ENCODE measurements at places on chromosomes 5 and 9.

DNA sequence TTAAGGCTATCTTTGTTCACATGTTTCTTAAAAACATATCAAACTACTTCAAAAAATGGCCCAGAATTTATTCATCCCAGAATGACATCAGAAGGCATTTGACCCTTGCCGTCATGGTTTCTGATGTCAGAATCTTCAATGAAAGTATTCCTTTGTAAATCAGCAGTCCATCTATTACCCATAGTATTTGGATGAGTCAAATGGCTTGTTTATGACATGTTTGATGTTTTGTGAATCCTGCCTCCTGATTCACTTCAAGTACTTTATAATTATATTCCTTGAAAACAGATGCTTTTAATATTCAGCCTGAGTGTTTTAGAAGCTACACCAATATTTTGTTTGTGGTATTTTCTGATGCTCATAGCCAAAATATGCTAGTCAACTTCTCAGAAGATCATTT lies 200.8 kb upstream of the MEF2C start:
- DNase-seq = no peak

DNA sequence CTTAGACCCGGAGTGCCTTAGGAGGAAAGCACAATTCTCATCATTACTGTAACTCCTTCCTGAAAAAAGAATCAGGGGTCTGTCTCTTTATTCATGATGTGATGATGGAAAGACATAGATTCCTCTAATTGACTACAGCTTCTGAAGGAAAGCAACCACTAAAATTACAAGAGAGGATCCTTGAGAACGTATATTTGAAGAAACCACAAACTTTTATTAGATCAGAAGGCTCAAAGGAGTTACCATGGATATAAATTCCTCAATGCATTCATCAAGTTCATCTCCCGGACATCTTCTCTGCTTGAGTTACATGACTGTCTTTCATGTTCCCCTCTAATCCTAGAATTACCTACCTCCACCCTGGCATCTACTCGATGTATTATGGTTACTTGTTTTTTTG lies 104.1 kb upstream of the PAPPA start:
- DNase-seq = no peak

- no peak for DNase-seq
Observed at GRCh38 chr5:69295088-69295754, 37.4 kb downstream of the CCDC125 start.

DNA sequence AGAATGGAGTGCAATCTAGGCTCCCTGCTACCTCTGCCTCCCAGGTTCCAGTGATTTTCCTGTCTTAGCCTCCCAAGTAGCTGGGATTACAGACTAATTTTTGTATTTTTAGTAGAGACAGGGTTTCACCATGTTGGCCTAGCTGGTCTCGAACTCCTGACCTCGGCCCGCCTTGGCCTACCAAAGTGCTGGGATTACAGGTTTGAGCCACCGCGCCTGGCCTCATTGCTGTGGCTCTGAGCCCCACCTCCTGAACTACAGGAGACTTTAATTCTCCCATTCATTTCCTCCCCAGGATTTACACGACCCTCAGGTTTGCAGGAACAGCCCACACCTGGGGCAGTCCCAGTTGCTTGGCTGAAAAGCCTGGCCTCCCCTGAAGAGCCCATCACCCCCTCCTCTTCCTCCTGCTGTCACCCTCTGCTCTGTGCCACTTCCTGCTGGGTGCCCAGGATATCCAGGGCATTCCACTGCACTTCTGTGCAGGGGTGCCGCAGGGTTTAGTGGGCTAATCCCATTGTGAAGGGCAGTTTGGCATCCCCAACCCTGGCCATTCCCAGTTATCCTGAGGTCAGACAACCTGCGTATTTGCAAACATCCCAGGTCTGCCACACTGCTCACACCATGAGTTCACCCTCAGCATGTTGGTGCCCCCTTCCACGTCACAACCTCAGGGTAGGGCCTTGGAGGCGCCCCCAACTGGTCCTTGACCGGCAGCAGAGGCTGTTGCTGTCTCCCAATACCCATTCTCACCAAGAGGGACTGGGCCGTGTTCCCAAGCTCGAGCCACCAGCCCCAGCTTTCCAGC lies 265.0 kb upstream of the IRX4 start:
- peak; percentile 34 for DNase-seq

DNA sequence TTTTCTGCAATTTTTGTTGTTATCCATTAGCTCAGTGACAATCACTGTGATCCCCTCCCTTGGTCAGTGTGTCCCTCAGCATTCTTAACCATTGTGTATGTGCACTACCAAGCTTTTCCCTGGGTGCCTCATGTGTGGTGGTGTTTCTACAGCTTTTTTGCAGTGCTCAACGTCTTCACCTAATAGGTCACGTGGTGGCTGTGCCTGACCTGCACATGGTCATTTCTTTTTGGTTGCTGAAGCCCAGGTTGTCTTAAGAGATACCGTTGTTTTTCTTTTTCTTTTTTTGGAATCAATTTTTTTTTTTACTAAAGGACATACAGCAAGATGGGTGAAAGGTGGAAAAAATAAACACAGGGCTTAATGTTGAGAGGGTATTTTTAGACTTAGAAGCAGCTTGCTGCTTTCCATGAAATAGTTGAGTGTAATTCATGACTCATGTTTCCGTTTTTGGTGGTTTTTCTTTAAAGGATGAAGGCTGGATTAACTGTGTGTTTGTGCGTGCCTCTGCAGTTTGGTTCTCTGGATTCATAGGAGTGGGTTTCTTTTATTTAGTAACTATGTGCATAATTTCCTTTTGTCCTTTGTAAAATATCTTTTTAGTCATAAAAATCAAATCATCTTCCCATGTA lies 22.2 kb downstream of the SH3GL2 start:
- DNase-seq = no peak

DNA sequence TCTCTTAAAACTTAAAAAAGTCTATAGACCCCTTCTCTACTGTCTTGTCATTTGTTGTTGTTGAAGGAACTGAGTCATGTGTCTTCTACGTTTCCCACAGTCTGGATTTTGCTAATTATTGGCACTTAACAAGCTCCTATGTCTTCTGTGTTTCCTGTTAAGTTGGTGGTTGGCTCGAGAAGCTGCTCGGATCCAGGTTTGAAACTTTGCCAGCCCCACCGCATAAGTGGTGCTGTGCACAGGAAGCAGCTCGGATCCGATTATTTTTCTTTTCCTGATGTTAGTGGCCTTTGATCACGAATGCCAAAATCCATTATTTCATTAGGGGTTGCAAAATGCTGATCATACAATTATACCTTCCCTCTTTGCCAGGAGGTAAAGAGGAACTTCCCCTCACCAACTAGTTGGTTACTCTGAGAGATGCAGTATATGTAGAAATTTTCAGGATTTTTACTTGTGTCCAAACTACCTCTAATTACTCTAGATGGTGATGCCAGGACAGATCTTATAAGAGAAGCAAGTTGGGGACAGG lies 186.5 kb downstream of the NSG2 start:
- no peak for DNase-seq

All from WTC11 (cell line).